ENCODE measurements at places on chromosomes 7 and 10.

DNA sequence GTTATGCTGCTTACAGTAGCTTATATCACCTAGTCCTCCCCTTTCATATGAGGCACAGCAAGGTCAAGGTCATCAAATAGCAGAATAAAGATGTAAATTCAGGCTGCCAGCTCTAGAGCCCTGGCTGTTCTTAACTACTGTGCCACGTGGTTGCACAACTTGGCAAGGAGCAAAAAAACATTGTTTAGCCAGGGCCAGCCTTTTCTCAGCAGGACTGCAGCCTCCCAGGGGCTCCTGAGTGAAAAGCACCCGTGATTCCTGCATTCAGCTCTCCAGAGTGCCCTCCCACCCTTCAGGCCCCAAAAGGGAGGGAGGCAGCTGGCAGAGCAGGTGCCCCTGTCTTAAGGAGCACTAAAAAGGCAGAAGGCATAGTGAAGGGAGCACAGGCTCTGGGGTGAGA is 31.8 kb upstream of the TM9SF3 start:
- no peak for ATAC-seq

- peak; percentile 9 for ATAC-seq
Observed at GRCh38 chr10:5896208-5897052, 6.4 kb downstream of the FBH1 start.

GRCh38 chr7:44333911-44334733 is 8.7 kb upstream of the CAMK2B start:
- no peak for ATAC-seq

GRCh38 chr7:1112625-1113547 is 25.0 kb downstream of the GPER1 start:
- no peak for ATAC-seq

DNA sequence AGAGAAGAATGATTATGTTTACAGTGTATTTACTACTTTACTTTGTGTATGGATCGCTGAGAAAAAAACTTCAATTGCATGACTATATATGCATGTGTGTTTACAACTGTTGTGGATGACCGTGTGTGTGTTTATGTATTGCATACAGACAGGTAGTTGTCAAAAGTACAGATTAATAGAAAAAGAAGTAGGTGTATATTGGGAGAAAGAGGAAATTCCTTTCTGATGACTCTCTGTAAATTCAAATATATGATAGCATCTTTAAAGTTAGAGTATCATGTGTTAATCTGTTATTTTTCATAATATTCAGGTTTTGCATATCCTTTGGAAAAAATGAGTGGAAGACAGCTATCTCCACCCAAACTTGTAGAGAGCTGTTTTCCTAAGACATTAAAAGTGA is 160.4 kb upstream of the AGR3 start:
- ATAC-seq, result no peak
